ENCODE measurements at places on chromosomes 13 and 19.

GRCh38 chr19:2336528-2337328 lies 8.2 kb downstream of the SPPL2B start:
- DNase-seq, result no peak

- DNase-seq, result no peak
Measured at GRCh38 chr13:33871207-33872004, 53.5 kb downstream of the RFC3 start.

DNA sequence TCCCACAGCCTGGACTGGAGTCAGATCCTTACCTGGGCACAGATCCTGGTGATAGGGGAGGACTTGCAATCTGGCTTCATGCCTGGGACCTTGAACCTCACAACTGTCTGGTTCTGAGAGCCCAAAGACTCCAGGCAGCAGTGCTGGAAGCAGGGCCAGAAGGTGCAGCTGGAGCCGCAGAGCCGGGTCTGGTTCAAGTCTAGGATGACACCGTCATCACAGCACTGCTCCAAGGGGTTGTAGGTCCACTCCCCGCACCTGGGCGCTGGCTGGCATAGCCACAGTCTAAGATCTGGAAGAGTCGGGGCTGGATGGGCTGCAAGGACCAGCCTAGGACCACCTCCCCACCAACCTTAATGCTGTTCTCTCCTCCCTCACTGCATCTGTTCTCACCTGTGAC lies 677 bp downstream of the IGFL4 start:
- no peak for DNase-seq

GRCh38 chr19:46366620-46367292 lies 19.9 kb downstream of the PPP5C start:
- DNase-seq, result no peak

DNA sequence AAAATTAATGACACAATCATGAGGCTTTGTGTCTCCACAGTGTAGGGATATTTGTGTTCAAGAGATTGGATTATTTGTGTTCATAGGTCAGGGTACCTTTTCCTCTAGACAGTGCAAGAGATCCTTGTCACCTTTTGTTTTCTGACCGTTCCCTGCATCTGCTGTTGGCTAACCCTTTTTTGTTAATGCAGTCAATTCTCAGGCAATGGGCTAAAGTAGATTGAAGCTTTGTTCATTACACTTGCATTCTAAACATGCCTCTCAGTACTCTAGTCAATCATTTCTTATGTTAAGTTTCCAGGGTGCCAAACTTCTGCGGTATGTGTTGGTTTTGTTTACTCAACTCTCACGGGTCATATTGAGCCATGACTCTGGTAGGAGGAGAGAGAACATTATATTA lies 1.8 kb upstream of the MED4 start:
- no peak for DNase-seq

- DNase-seq, result no peak
Measured at GRCh38 chr13:32473650-32474049, 45.7 kb upstream of the N4BP2L1 start.

- no peak for DNase-seq
Measured at GRCh38 chr13:38763446-38764381, 76.8 kb downstream of the FREM2 start.

GRCh38 chr13:113216254-113217048 lies 7.0 kb downstream of the CUL4A start:
- no peak for DNase-seq

- DNase-seq, result no peak
Measured at GRCh38 chr19:19866611-19867248, 1.0 kb downstream of the ZNF253 start.

- DNase-seq, result no peak
Measured at GRCh38 chr13:60441761-60442160, 44.7 kb downstream of the TDRD3 start.

- no peak for DNase-seq
Measured at GRCh38 chr19:6378486-6378885, 2.8 kb upstream of the PSPN start.

- DNase-seq, result no peak
Measured at GRCh38 chr19:13765395-13766094, 1.2 kb downstream of the MRI1 start.
